ENCODE measurements at places on chromosomes 16 and 17.
A peak's percentile ranks its signal among the peaks of the same experiment; 100 is the strongest.

- no peak for DNase-seq
Observed at GRCh38 chr17:37824534-37825485, 80.0 kb upstream of the HNF1B start.

DNA sequence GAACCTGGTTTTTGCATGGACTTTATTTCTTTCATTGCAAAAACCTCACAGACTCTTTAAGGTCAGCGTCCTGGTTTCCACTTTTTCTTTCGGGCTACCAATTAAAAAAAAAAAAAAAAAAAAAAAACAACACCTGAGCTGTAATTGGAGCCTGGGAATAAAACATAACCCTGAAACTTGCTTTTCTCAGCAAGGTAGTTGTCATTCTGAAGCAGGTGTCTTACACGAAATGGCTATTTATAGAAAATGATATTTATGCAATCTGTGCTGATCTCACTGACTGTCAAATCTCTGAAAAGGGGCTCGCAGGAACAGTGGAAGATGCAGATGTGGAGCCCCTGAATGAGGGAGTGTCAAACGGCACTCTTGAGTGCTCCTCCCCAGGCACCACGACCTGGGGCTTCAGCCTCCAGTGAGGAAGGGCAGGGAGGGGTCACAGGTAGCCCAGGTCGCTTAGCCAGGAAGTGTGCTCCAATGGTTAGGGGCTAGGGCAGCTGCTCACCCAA, 10.4 kb upstream of the COTL1 start:
- DNase-seq, result peak; percentile 61

DNA sequence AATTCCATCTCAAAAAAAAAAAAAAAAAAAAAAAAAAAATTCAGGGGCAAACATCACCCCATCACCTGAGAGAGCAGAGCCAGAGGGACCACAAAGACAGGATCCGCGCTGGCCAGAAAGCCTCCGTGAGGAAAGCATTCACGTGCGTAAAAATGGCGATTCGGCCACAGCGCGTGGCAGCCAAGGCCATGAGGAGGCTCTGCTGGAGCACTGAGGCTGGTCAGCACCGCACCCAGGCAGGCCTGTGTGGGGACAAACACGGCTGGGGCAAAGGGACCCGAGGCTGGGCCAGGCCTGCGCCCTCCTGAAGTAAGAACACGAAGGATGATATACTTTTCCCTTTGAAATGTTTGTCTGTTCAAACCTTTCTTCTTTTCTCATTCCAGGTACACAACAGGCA, 45.2 kb downstream of the MAP1LC3B start:
- DNase-seq, result no peak

- no peak for DNase-seq
Observed at GRCh38 chr17:61325382-61326073, 74.1 kb upstream of the TBX2 start.

GRCh38 chr17:39606434-39607056, 1.2 kb downstream of the NEUROD2 start:
- DNase-seq, result no peak

DNA sequence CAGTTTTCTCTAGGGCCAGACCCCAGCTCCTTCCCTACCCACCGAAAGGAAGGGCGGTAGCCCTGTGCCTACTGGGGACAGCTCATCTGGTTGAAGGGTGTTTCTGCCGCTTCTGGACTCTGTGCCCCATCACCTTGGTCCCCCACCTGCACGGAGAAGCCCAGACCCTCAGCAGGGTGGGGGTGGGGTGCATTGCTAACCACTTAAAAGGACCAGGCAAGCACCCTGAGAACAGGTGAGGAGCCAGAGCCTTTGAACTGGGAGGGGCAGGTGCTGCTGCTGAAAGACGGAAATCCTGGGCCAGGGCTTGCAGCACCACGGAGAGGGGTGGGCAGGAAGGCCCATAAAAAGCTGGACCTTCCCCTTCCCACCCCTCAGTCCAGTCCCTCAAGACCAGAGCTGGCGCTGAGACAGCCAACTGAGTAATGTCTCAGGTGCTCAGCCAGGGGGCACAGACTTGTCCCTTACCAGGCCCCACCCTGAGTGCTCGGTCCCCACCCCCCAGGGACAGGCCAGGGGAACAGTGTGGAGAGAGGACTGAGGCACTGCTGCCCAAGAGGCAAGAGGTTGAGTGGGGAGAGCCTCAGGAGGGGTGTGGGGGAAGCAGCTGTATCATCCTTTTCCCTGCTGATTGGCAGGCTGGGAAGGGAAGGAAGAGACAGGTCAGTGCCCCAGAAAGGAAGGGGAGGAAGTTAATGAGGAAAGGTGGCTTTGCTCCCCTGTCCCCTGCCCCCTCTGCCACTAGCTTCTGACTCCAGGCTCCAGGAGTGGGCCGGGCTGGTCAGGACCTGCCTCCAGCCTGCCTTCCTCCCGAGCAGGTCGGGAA, 10.9 kb upstream of the SP2 start:
- DNase-seq, result no peak

GRCh38 chr16:54821731-54822130, 108.9 kb upstream of the IRX5 start:
- DNase-seq, result no peak

DNA sequence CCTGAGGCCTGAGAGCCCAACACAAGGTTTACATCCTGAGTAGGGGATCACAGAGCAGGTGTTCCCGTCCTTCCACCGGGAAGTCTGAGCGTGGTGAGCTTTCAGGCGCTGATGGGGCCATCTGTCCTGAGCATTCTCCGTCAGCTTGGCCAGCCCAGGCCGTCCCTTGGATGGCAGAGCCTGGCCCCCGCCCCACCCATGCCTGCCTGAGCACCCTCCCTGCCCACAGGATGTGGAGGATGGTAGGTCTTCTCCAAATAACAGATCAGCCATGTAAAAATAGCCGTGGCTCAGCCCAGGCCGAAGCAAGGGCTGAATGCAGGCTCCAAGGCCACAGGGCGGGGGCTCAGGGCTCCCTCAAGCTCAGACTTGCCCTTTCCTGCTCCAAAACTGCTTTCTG, 20.2 kb downstream of the SPNS2 start:
- DNase-seq, result no peak

GRCh38 chr17:8488491-8488890, 52.8 kb downstream of the NDEL1 start:
- no peak for DNase-seq

- DNase-seq, result no peak
Observed at GRCh38 chr17:74391771-74392170, 24.5 kb downstream of the GPR142 start.

DNA sequence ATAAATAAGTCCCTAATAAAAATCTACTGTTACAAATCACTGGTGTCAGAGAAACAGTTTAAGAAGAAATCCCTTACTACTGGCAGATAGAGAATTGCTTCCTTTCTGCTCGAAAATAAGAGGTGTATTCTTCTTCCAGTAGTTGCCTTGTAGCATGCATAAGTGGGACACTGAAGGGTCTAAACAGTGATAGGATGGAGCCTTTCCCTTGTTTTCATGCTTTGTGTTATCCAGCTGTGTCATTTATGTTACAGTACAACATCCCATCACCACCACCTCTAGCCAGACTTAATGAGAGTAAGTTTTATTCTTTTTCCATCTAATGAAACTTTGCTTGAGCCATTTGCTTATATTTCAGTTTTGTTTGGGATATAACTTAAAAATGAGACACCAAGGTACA, 54.3 kb downstream of the NLK start:
- DNase-seq, result no peak

GRCh38 chr17:42347198-42347597, 41.0 kb downstream of the STAT3 start:
- no peak for DNase-seq

GRCh38 chr17:9228408-9229159, 207.3 kb downstream of the NTN1 start:
- no peak for DNase-seq

- DNase-seq, result peak; percentile 20
Observed at GRCh38 chr17:12927541-12928425, 90.0 kb downstream of the ELAC2 start.

- DNase-seq, result no peak
Observed at GRCh38 chr17:73695035-73695738, 50.9 kb upstream of the SDK2 start.

DNA sequence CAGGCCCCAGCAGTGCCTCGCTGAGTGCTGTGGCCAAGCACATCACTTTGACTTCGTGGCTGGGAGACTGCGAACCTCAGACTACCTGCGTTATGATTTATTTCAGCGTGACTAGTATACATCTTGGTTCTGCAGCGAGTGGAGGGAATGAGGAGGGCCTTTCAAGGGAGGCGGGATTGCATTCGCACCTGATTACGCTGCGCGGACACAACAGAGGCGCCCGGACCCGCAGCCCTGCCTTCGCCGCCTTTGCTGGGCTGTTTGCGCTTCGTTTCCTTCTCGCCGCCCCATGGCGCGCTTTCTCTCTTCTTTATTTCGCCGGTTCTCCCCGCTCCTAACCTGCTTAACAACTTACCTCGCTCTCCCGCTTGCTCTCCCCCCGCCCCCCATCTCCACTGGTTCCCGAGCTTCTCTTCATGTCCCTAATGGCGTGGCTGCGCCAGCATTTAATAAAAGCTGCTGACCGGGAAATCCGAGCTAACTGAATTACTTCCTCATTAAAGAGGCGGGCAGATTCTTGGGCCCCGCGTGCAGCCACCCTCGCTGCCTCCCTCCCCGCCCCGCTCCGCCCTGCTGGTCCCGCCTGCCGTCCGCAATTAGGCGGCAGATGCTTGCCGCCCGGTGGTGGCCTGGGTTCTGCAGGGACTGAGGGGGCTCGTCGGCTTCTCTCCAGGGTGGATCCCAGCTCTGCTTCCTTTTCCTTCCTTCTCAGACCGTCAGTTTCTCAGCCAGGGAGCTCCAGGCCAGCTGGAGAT, 257.6 kb upstream of the SDK2 start:
- DNase-seq, result no peak

GRCh38 chr17:47218896-47219430, 9.8 kb downstream of the MYL4 start:
- DNase-seq, result no peak

- no peak for DNase-seq
Observed at GRCh38 chr16:56673921-56674320, 4.3 kb downstream of the MT1H start.

- DNase-seq, result no peak
Observed at GRCh38 chr16:84489131-84489530, 15.3 kb downstream of the MEAK7 start.

DNA sequence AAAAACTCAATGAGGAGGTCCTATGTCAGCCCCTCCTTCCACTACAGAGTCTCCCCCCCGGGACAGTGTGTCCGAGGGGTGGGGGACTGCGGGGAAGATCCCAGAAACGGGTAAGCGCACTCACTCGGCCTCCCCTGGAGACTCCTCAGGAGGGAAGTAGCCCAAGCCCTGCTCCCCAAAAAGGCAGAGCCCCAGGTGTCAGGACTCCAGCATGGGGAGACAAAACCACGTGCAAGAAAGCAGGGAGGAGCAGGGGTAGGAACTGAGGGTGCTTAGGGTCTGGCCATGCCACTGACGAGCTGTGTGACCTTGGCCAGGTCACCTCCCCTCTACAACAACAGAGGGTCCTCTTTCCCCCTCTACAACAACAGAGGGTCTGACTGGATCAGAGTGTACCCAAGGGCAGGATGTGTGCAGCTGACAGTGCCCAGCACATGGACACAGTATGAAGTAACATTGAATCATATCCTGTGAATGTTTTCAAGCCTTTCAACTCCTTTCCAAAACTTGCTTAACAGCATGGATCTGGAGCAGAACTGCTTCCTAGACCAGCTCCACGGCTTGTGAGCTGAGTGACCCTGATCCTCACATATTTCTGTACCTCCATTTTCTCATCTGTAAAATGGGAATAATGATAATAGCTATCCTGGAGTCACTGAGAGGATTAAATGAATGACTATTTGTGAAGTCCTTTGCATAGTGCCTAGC, 2.1 kb upstream of the NAGS start:
- DNase-seq, result no peak

- DNase-seq, result no peak
Observed at GRCh38 chr16:49899991-49900695, 44.2 kb upstream of the ZNF423 start.

- peak; percentile 37 for DNase-seq
Observed at GRCh38 chr16:49750341-49751000, 105.4 kb downstream of the ZNF423 start.

DNA sequence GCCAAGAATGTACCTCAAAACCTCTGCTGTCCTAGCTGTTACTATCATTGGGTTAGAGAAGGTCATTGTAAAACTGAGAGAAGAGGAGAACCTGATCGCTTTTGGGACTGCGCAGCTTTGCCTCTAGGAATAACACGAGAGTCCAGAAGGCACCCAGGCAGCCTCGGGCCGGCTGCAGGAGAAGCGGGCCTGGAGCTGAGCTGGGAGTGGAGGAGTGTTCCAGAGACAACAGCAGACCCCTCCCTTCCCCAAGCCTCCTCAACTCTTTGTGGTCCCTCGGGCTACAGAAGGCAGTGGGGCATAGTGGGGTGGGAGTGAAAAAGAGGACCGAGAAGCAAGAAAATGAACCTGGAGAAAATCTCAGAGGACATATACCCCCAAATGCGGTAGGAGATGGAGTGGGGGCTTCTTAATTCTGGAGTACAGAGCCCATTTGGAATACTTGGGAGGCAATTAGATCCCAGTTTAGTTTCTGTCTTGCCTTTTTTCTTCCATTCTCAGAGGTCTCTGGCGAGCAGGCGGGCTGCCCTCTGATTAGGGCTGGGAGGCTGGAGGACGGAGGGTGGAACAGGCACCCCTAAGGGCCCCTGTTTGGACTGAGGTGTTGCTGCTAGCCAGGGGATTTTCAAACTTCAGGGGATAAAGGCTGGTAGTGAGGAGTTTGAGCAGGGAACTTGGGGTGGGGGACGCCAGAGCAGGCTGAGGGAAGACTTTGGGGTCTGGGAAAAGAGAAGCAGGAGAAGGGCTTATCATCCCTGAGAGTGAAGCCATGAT, 13.3 kb upstream of the HOXB2 start:
- no peak for DNase-seq

DNA sequence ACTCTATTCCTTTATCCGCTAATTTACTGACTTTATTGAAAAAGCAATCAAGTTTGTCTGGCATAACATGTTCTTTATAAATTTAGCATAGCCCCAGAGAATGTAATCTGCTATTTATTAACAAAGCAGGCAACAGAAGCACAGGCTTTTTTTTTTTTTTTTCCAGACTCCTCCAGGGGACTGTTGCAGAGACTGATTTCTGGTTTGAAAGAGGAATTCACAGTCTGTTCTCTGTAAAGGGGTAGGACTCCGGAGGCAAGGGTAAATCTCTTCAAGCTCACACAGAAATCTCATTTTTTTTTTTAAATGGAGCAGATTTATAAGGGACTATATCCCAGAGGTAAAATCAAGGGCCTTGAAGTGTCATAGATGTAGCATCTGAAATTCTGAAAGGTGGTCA, 1386.5 kb upstream of the CDH8 start:
- DNase-seq, result peak; percentile 6

Measured in NCI-H2171 (cell line).